ENCODE measurements at places on chromosomes 7 and 10.

DNA sequence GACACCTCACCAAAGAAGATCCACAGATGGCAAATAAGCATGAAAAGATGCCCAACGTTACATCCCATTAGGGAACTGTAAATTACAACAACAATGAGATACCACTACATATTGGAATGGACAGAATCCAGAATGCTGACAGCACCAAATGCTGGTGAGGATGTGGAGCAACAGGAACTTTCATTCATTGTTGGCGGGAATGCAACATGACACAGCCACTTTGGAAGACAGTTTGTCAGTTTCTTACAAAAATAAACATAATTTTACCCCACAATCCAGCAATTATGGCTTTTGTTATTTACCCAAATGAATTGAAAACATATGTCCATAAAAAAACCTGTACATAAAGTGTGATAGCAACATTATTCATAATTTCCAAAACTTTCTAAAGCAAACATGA is 176.8 kb downstream of the C7orf25 start:
- no peak for DNase-seq

DNA sequence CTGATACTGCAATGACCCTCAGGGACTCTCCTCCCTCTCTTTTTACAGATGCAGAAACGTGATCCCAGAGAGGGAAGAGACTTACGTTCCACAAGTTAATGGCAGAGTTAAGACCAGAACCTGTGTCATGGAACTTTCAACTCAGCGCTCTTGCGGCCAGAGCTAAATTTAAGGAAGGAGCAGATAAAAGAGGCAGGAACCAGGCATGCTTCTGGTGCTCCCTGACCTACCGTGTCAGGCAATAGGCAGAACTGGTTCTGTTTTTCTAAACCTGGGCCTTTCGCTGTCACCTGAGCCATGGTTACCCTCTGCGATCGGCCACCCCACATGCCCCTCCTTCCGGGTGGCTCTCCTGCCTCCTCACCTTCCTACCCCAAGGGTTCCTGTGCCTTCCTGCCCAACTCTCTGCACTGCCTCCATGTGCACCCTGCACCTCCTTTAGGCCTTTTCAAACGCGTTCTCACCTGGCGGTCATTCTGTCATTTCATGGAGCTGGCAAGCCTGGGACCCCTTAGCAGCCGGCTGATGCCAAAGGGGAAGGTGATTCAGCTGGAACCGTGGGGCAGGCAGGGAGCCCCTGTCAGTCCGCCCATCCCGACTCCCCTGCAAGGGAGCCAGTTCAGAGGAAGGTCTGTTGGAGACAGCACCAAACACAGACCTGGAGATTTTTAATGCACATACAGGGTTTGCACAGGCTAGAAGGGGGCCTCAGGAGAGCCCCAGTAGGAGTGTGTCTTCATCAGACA is 7.7 kb upstream of the GBX1 start:
- no peak for DNase-seq

GRCh38 chr7:106493041-106493731 is 167.8 kb downstream of the CCDC71L start:
- DNase-seq = no peak

- DNase-seq = no peak
These were observed 134.1 kb upstream of the GDF10 start for GRCh38 chr10:47165711-47166404.

GRCh38 chr7:100191775-100192174 is 14.1 kb downstream of the STAG3 start:
- DNase-seq = no peak

DNA sequence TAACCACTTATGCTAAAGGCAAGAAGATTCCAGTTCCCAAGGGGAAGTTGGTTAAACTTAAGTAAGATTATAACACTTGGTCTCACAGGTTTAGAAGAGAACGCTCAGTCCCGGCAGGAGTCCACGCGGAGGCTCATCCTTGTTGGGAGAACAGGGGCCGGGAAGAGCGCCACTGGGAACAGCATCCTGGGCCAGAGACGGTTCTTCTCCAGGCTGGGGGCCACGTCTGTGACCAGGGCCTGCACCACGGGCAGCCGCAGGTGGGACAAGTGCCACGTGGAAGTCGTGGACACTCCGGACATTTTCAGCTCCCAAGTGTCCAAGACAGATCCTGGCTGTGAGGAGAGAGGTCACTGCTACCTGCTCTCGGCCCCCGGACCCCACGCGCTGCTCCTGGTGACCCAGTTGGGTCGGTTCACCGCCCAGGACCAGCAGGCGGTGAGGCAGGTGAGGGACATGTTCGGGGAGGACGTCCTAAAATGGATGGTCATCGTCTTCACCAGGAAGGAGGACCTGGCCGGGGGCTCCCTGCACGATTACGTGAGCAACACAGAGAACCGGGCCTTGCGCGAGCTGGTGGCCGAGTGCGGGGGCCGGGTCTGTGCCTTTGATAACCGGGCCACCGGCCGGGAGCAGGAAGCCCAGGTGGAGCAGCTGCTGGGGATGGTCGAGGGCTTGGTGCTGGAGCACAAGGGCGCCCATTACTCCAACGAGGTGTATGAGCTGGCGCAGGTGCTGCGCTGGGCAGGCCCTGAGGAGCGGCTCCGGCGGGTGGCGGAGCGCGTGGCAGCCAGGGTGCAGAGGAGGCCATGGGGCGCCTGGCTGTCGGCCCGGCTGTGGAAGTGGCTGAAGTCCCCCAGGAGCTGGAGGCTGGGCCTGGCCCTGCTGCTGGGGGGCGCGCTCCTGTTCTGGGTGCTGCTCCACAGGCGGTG is 3.8 kb downstream of the GIMAP1 start:
- DNase-seq = no peak

GRCh38 chr10:1043532-1043995 is 5.4 kb downstream of the IDI1 start:
- DNase-seq = no peak

- DNase-seq = peak; percentile 7
These were observed 81.0 kb downstream of the PPP1R3C start for GRCh38 chr10:91551856-91552255.

GRCh38 chr7:87735360-87735759 is 107.2 kb downstream of the RUNDC3B start:
- no peak for DNase-seq

GRCh38 chr7:141674171-141674671 is 27.7 kb downstream of the DENND11 start:
- no peak for DNase-seq

DNA sequence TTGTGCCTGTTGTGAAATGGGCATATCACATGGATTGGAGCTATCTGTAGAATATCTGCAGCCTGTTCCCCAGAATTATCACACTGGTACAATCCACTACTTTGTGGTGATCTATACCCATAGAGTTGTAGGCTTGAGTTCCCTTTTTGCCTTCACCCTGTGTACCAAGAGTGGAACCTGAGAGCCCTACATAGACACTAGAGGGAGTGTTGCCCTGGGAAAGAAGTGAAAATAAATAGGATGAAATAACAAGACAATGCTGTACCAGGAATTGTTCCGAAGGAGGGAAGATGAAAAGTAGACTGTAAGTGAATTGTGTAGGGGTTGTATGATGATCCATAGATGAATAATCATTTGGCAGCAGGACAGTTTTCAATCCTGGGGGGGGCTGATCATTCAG is 9.0 kb downstream of the SORCS3 start:
- no peak for DNase-seq

- DNase-seq = no peak
These were observed 99.7 kb downstream of the CCSER2 start for GRCh38 chr10:84427903-84428650.

- no peak for DNase-seq
These were observed 7.1 kb downstream of the ARPC1B start for GRCh38 chr7:99381664-99382075.

DNA sequence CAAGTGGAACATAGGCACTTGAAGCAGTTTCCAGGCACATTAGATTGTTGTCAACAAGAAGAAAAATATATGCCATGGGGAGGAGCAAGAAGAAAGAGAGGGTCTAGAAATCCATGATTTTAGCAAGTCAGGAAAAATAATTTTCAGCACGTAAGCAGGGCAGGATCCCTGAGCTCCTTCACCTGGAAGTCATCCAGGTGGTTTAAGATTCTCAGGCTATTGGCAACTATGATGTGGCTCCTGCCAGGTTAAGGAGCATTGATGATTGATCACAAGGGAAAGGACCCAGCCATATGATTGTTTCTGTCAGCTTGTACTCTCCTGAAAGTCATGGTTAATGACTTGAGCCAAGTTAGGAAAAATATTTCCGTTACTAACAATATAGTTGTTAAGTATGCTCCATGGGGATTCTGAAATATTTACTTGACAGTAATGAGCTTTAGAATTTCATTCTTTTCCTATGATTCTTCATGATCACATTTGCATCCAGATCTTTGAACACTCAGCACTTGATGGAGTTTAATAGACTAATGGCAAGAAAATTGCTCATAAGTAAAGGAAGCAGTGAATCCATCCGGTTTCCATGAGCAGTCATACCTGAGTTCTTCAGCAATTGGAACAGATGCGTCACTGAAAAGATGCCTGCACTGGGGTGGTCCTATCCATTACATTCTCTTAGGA is 209.1 kb downstream of the BICC1 start:
- no peak for DNase-seq

DNA sequence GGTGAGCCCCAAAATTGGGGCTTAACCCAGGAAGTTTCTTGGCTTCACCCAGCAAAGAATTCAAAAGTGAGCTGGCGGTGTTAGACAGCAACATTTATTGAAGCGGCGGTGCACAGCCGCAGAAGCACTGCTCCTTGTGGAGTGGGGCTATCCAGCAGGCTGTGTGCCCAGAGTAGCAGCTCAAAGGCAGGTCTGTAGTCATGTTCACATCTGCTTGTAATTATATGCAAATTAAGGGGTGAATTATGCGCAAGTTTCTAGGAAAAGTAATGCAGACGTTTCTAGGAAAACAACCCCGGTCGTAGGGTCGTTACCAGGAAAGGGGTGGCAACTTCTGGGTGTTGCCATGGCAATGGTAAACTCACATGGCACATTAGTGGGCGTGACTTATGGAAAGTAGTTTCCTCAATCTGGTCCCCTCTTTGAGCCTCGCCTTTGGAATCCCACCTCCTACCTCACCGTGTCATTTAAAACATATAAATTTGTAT is 13.7 kb upstream of the KBTBD2 start:
- DNase-seq = peak; percentile 57

- DNase-seq = no peak
These were observed 11.8 kb upstream of the CELF2 start for GRCh38 chr10:11005725-11006427.

GRCh38 chr10:24561453-24561852 is 162.2 kb downstream of the ARHGAP21 start:
- no peak for DNase-seq

DNA sequence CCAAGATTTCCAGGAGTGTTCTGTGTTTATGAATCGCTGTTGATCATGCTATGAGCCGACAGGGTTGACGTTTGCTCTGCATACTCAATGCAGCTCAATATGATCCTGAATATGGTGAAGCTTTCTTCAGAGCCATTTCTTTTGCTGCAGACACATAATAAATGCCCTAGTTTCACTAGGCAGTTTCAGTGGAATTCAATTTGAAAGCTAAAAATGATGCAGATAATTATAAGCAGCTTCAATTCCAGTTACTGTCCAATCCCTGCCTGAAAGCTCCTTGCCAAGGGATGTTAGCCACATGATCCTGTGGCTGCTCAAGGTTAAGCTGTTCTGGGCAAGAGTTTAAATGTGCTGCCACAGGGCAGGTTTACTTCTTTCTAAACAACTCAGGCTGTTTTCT is 805.6 kb downstream of the NRG3 start:
- no peak for DNase-seq

GRCh38 chr7:17506596-17506995 is 208.1 kb downstream of the AHR start:
- DNase-seq = no peak

Data from stimulated activated CD4-positive, alpha-beta T cell treated with anti-CD3 and anti-CD28 coated beads, Interleukin-2, amount 100 ng/mL, for 48 hours (primary cell).